ENCODE measurements at places on chromosomes 1 and 21.

- DNase-seq = no peak
Measured at GRCh38 chr21:44352253-44352860, 1.1 kb upstream of the TRPM2 start.

DNA sequence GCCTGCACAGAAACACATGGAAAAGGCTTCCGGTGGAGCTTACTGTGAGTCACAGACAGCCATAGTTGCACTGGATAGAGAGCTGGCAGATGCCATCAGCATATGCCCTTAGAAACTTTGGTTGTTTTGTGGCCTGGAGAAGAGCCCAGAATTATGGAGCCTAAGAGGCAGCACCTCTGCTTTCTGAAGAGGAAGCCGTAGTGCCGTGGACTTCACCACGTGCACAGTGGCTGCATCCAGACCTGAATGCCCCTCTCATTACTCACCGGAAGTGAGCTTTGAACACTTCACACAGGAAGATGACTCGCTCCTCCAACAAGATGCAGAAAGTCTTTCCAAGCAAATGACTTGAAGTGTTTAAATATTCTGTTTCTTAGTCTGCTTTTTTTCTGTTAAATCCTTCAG is 28.4 kb downstream of the JUN start:
- DNase-seq = peak; percentile 73

DNA sequence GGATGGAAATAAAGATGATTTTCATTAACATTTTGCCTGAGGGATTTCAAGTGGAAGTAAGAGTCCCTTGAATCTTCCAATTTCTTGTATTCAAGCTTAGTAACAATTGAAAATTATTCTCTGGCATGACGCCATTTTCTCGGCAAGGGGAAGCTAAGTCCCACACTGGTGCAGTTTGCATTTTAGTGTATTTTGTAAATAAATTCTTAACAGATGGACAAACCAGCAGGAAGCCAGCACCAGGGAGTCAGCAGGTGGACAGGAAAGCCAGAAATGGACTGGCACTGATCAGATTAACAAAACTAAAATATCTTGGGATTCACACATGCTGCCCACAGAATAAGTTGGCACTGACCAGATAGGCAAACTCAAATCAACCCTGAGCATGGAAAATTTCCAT is 311.3 kb downstream of the LRRIQ3 start:
- no peak for DNase-seq

- no peak for DNase-seq
Measured at GRCh38 chr21:44353191-44353970, at the start of gene TRPM2. TSS of gene TRPM2 (plus strand) at chr21:44353621. CDS start at chr21:44353701, 80 bp downstream.

DNA sequence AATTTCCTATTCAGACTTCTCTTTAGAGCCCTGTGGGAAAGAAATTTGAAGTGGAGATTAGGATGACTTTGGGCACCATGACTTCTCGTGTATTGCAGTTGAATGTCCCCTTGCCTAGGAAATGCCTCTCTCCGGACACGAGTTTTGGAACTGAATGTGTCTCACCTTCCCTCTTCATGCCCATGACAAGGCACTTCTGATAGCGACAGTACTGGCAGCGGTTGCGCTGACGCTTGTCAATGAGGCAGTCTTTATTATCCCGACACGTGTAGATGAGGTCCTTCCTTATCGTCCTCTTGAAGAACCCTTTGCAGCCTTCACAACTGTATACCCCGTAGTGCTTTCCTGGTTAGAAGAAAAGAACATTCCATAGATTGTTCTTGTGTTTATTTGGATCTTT is 28.1 kb downstream of the RXRG start:
- no peak for DNase-seq

DNA sequence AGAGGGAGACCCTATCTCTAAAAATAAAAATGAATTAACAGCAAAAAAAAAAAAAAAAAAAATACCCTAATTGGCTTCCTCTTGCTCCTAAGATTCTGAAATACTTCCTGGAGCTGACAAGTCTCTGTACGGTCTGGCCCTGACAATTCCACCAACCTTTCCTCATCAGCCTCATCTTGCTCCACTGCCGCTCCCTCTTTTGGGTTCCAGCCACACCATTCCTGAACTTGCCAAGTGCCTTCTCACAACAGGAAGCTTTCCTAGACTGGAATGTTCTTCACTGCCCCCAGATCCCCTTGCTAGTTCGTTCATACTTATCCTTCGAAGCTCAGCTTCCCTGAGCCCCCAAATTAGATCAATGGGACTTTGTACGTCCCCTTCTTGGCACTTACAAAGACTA is 37.0 kb downstream of the AKNAD1 start:
- DNase-seq = no peak

GRCh38 chr1:35768350-35769187 is 1.2 kb downstream of the CLSPN start:
- no peak for DNase-seq

- DNase-seq = peak; percentile 52
Measured at GRCh38 chr1:32754317-32755097, 51.9 kb upstream of the SYNC start.

GRCh38 chr1:231512147-231512698 is 16.2 kb upstream of the TSNAX start:
- DNase-seq = no peak

DNA sequence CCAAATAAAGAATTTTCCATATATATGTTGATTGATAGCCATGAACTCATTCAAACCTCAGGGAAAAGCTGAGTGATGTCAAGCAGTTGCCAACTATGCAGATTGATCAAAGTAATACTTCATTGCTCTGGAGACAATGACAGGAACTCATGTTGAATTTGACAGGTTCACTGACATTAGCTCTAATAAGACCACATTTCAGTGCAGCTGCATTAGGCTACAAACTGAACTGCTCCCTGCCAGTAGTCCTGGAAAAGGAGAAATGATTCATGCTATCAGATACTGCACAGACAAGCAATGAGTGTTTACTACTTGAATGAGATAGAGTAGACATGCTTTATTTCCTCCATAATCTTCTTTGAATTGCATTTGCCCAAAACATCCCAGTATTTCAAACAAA is 948.4 kb downstream of the MRPL39 start:
- no peak for DNase-seq

GRCh38 chr21:34950980-34951379 is 98.1 kb downstream of the RUNX1 start:
- no peak for DNase-seq

- DNase-seq = peak; percentile 65
Measured at GRCh38 chr1:85278853-85279314, 2.5 kb upstream of the BCL10 start.

DNA sequence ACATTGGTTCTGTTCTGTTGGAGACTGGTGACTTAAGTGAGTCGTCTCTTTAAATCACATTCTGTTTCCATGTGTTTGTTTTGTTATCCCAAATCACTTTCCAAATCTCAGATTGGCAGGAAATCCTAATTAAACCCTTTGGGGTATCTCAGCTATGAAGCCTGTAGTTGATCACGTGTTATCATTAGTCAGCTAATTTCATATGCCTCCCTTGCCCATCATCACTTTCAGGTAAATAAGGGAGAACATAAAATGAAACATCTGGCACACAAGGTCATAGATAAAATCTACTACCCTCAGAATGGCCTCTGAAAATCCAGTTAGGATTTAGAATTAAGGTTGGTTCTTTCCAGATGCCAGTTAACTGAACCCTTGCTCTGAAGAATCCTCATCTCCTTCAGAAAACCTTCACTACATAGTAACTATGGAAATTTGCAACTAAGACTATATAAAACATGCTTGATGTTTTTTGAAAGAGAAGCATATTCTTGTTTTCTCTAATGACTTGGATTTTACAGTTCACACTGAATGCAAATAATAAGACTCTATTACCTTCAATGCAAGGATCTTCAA is 401.5 kb downstream of the DSCAM start:
- no peak for DNase-seq

DNA sequence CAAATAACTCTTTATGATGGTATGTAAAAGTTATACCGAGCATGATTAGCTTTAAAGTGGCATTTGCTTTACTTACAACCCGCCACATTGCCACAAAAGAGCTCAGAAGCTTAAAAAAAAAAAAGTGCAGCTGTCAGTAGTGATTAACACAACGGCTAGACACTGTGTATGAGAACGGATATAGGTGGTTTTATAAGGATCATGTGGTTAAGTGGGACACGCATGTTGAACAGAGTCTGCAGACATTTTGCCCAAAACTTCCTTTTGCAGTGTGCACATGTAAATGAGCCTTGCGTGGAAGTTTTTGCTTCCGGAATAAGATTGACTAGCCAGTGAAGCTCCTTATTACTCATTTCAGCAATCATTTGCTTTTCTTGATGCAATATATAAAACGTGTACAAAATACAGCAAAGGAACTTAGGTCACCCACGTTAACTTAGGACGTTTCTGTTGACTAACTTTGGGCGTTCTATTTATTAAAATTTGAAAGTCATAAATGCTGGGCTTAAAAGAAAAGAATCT is 58.7 kb upstream of the RGS1 start:
- peak; percentile 52 for DNase-seq

DNA sequence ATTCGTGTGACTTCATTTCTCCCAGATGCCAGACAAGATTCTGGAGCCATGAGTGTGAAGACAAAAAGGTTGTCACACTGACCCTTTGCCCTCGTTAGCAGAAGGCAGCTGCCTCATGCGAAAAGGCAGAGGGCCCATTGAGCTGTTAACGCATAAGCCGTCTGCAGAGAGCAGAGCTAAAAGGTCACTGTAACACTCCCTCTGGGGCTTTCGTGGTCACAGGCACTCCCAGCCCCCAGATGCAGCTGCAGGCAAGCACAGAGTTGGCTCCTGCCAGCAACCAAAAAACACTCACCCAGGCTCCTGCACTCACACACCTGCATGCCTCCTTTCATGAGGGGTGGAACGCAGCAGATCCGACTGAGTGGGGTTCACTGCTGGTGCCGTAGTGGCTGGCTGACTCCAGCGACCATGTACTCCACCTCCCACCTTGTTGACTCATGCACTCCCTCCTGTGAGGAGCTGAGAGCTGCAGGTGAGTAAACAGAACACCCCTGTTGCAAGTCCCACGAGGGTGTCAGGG is 287.5 kb downstream of the SMYD3 start:
- DNase-seq = no peak

All from stimulated activated CD8-positive, alpha-beta memory T cell treated with anti-CD3 and anti-CD28 coated beads, Interleukin-4, amount 100 ng/mL, for 48 hours (primary cell).